ENCODE measurements at places on chromosomes 13 and 19.

DNA sequence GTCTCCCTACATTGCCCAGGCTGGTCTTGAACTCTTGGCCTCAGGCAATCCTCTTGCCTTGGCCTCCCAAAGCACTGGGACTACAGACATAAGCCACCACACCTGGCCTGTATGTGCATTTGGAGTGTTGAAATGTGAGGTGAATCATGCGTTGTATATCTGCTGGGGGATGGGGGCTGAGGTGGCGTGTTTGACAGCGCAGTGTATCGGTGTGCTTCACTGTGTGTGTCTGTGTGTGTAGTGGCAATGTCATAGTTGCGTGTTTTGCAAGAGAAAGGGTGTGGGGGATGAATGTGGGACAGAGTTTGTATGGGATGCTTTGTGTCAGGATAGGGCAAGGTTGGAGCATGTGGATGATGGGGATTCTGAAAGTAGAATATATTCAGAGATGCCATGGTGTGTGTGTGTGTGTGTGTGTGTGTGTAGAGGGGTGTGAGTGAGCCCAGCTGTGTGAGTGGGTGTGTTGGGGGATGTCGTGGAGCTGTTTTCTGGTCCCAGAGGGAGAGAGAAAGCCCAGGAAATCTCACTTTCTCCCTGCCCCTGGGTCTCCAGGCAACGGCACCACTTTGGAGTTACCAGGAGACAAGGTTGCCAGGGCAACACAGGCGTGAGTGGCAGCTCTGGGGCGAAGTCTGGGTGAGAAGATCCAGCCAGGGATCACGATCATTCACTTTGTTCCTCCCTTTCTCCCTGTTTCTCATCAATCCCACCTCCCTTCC, 1.1 kb upstream of the SWSAP1 start:
- DNase-seq: no peak

GRCh38 chr19:2083174-2083854, 12.8 kb downstream of the MOB3A start:
- no peak for DNase-seq

- DNase-seq: no peak
Measured at GRCh38 chr19:40684280-40684679, 6.2 kb downstream of the NUMBL start.

- no peak for DNase-seq
Measured at GRCh38 chr13:60957816-60958215, 457.8 kb downstream of the PCDH20 start.

DNA sequence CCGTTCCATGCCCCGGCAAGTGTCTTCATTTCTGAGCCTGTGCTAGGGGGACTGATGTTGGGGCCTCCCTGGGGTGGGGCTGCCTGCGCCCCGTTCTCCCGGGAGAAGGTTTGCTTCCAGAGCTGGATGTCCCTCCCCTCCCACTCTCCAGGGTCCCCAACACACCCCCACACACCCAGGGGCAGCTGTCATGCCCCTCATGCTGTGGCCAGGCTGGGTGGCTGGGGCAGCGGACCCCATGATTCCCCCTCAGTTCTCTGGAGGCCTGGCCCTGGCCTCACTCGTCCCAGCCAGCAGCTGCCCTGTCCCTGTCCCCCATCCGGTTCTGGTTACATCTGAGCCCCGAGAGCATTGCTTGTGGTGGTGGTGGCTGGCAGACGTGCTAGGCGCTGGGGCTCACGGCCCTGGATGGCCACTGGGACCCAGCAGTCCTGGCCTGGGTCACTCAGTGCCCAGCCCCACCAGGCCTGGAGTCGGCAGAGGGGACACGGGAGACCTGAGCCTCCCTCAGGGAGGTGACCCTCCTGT, 184.8 kb downstream of the KDM4B start:
- no peak for DNase-seq

DNA sequence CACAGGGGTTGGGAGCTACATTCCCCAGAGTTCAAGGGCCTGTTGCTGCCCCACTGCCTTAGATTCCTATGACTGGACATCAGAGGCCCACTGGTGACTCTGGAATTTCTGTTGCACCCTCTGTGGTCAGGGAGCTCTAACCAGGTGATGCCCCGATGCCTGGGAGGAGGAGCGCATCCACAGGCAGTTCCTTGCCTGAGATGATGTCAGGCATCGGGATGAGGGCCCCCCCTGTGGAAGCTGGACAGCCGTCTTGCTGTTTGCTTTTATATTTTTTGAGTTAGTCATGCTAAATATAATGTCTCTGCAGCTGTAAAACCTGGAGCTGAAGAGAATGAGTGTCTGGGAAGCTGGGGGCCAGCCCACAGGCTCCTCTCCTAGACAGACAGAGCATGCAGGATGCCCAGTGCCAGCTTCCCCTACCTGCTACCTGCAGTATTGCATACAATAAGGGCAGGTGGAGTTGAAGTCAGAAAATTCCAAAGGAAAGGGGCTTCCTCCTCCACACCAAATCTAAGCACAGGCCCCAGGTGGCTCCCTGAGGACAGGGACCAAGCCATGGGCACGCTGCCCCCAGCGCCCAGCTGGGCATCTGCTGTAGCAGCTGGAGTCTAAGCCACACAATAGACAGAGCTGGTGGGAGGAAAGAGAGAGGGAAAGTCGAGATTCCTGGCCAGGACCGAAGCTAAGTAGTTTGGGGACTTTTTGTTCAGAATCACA, 16.2 kb downstream of the COL4A2 start:
- no peak for DNase-seq

All from right renal pelvis (tissue), 4 donors.